ENCODE measurements at places on chromosomes 3 and 15. TPM values are rescaled to one million over a fixed set of nuclear protein-coding genes. Genes with fewer than 3 reads are reported as not detected.

The PRSS50 gene
- total RNA-seq: not detected

The ALG1L2 gene
- total RNA-seq: not detected

DNA sequence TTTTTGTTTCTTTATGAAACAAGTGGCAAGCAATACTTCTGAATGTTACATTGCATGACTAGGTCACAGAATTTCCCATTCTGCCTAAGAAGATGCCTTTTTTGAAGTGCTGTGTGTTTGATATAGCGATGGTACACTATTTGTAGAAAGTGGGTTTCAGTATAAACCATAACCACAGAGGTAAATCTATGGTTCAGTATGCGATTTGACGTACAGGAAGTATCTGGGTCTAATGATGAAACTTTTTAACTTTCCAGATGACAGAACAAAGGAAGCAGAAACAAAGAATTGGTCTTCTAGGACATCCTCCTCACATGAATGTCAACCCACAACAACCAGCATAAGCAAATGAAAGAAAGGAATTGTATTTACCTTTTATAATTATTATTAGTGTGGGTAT, 133.4 kb upstream of the BHLHE40 start:
- no peak for DNase-seq
- no peaks in the 10 kb centered on the region for H3K36me3 ChIP-seq
- H3K27ac ChIP-seq: no peak overlapping the region
- no peaks in the 10 kb centered on the region for H3K4me1 ChIP-seq
- H3K4me3 ChIP-seq: no peak overlapping the region
- H3K27me3 ChIP-seq: no peaks in the 10 kb centered on the region

DNA sequence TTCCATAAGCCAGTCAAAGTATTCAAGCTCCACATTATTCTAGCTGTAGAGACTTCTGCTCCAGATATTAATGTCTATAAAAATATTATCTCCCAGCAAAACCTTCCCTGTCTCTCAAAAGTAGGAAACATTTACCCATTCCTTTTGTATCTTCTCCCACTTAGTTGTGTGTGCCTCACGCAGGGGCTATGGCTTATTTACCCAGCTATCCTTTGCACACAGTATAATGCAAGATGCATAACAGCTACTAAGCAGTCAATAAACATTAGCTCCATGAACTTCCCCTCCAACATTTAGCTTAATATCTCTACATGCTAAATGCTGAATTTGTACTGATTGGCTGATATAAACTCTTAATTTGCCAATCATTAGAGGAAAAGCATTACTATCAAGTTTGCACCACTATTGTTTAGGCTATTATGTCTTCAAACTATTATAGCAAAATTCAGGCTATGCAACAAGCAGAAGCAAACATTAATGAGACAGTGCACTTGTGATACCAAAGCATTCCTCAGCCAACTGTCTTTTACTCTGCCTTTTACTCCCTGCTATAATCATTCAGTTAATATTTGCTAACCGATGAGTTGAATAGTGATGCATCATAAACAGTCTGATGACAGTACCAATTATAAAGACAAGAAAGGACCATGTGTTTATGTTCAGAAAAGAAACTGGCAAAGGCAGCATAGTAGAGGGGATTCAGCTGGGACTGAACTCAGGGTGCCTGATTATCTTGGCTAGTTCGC, 81.2 kb downstream of the PLCH1 start:
- H3K27ac ChIP-seq: no peak overlapping the region
- H3K36me3 ChIP-seq: no peaks in the 10 kb centered on the region
- H3K4me3 ChIP-seq: no peak overlapping the region
- H3K27me3 ChIP-seq: no peaks in the 10 kb centered on the region
- peak; percentile 38 for DNase-seq

DNA sequence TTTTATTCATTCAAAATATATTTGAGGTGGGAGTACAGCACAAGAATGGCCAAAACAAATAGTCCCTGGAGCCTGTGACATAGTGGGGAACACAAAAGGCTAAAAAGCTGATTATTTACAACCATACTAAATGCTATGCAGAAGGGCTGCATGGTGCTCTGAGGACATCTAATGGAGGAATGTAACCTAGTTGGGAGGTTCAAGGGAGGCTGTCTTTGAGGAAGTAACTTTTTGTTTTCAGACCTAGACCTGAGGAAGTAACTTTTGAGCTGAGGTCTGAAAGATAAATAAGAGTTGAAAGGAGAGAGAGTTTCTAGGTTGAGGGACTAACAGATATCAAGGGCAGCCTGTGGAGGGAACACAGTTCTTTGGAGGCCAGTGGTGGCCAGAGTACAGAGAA, 34.8 kb upstream of the RASA2 start:
- H3K4me1 ChIP-seq: peaks cover 20% of the 10 kb centered on the region
- no peaks in the 10 kb centered on the region for H3K27me3 ChIP-seq
- H3K36me3 ChIP-seq: no peaks in the 10 kb centered on the region

GRCh38 chr3:127578168-127578567, 12.4 kb downstream of the TPRA1 start:
- no peaks in the 10 kb centered on the region for H3K4me1 ChIP-seq
- no peak overlapping the region for H3K27ac ChIP-seq
- H3K4me3 ChIP-seq: no peak overlapping the region
- no peaks in the 10 kb centered on the region for H3K27me3 ChIP-seq
- H3K36me3 ChIP-seq: peaks cover 8% of the 10 kb centered on the region

DNA sequence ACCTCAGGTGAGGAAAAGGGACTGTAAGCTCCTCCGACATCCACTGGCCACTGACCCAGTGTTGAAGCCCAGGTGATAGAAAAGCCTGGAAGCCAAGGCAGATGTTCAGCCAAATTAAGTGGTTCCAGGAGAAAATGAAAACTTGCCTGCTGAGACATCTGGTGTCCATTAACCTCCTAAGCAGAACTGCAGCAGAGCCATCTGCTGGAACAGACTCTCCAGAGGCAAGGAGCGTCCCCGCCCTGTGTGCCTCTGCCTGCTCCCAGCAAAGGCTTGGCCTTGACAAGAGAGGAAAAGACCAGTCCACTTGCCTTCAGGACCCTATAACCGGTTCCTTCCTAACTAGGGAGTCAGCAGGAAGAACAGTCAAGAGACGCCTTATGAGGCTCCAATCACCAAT, 48.2 kb downstream of the SRGAP3 start:
- H3K4me3 ChIP-seq: no peak overlapping the region
- H3K4me1 ChIP-seq: no peaks in the 10 kb centered on the region
- H3K36me3 ChIP-seq: no peaks in the 10 kb centered on the region
- no peak overlapping the region for H3K27ac ChIP-seq
- DNase-seq: no peak

DNA sequence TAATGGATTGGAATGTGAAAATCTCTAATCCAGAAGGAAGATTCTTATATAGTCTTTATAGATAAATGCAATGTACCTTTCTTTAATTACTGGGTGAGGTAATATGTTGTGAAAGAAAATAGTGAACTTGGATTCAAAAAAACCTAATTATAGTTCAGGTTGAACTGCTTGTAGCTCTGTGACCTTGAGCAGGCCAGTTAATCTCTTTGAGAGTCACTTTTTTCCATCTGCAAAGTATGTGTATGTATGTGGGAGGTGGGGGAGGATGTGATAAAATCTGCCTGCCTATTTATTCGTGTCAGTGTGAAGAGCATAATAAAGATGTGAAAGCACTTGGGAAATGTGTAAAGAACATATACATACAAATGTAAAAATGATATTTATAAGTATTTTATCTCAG, 34.4 kb downstream of the GLCE start:
- no peak for DNase-seq
- H3K36me3 ChIP-seq: no peaks in the 10 kb centered on the region
- H3K27ac ChIP-seq: no peak overlapping the region
- H3K4me3 ChIP-seq: no peak overlapping the region

GRCh38 chr3:125431912-125432790, 57.0 kb upstream of the ZNF148 start:
- H3K4me1 ChIP-seq: peaks cover 26% of the 10 kb centered on the region
- H3K36me3 ChIP-seq: no peaks in the 10 kb centered on the region
- H3K27ac ChIP-seq: peak overlapping the region; percentile 14
- H3K27me3 ChIP-seq: no peaks in the 10 kb centered on the region
- H3K4me3 ChIP-seq: no peak overlapping the region

DNA sequence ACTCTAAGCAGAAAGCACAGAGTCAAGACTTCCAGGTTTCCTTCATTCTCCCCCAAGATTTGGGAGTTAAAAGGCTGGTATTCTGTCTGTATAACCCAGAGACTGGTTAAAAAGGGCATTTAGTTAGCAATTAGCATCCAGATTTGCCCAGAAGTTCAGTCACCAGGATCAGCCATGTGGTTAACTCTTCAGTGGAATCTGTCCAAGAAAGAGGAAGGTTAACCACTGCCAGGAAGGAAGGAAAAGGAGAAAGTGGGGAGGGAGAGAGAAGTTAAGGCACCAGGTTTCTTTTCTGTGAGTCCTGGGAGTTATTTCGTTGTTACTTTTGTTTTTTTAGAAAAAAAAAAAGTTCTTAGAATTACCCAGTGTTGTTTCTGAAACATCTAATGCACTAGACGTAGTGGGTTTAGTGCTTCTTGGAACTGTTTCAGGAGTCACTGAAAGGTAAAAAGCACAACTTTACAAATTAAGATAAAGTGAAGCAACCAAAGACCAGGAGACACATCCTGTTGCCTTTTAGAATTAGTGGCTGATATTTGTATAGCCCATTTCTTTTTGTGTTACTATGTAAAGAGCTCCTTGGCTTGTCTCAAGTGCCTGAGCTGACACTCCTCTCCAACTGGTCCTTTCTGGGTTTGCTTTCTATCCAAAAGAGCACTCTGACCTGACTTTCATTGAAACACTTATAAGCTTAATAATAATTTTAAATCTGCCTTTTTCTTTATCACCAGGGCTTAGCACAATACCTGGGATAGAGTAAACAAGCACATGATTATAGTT, 128.6 kb downstream of the ABI3BP start:
- H3K4me3 ChIP-seq: no peak overlapping the region
- H3K27me3 ChIP-seq: no peaks in the 10 kb centered on the region
- peaks cover 21% of the 10 kb centered on the region for H3K4me1 ChIP-seq
- H3K36me3 ChIP-seq: no peaks in the 10 kb centered on the region

DNA sequence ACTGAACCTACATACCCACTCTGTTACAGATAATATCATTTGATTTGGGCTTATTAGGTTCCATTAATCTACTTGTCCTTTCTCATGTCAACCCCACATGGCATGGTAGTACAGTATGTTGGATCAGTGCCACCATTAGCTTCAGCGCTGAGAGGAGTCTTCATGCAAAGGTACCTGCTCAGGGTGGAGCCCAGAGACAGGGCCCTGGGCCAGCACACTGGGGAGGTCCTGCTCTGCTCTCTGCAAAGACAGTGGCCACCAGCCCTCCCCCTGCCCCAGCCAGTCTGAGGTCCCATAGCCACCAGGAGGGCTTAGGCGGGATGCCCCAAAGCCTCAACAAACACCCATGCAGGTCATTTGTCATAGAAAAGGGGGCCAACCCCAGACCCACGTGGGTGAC, 71.0 kb downstream of the ATP10A start:
- H3K27ac ChIP-seq: no peak overlapping the region
- no peaks in the 10 kb centered on the region for H3K4me1 ChIP-seq
- no peaks in the 10 kb centered on the region for H3K36me3 ChIP-seq
- H3K4me3 ChIP-seq: no peak overlapping the region

DNA sequence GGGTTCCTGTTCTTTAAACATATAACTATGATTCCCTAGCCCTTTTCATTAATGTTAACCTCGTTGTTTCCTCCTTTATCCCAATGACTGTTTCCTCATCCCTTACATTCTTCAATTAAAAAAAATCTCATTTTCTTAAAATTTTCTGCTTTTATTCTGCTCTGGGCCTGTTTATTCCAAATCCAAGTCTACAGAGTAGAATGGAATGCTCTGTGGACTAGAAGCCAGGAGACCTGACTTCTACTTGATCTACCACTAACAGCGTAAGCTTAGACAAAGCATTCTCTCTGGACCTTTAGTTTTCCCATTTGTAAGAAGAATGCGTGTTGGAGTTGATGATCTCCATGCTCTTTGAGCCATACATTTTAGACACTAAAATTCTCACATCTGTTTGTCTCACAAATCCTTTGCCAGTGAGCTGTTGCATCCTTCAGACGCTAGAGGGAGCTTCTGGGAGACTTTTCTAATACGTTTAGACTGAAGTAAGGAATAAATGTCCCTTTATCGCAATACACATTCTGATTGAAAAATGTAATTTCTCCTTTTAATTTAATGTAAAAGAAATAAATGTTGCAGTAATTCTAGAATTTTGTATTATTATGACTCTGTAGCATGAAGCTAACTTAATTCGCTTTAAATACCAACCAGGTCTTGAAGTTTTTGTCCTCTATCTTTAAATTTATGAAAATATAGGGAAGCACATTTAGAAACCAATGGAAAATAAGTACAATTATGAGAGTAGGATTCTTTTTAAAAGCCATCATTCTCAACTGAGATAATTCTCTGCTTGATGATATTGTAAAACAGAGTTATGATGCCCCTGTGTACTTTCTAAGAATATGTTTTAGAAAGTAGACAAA, 21.7 kb upstream of the GMNC start:
- no peaks in the 10 kb centered on the region for H3K4me1 ChIP-seq
- H3K27me3 ChIP-seq: no peaks in the 10 kb centered on the region
- no peak overlapping the region for H3K27ac ChIP-seq
- no peaks in the 10 kb centered on the region for H3K36me3 ChIP-seq
- DNase-seq: peak; percentile 88
- H3K4me3 ChIP-seq: peak overlapping the region; percentile 35

DNA sequence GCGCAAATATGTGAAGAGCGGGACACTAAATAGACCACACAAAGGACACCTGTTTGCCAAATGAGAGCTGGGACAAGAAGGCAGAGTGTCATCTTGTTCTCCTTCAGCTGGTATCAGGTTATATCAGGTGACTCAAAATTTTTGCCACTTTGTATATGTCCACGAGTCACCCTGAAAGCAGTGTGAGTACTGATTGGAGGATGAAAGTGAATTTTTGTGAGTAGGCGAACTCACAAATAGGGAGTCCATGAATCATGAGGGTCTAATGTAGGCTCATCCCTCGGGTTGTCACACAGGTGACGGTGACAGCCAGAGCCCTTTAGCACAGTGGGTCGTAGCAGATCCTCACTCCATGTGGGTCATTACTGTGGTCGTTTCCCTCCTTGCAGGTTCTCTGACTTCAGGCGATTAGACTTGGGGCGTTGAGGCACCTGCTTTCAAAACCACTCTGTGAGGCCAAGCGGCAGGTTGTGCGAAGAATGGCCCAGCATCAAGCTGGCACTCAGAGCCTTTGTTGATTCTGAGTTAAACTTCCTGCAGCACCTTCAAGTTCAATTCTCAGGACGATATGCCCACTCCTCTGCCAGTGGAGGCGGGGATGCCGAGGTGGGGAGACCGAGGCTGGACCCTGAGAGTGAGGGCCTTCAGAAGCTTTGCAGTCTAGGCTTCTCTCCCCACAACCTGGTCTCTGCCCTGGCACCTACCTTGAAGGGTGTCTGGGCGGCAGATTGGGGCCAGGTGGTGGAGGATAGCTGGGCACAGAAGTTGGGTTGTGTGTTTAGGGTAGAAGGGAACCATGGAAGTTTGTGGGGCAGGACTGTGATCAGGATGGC, 173.8 kb downstream of the SMAD6 start:
- H3K36me3 ChIP-seq: no peaks in the 10 kb centered on the region
- no peak overlapping the region for H3K27ac ChIP-seq
- H3K4me1 ChIP-seq: no peaks in the 10 kb centered on the region
- no peaks in the 10 kb centered on the region for H3K27me3 ChIP-seq
- no peak for DNase-seq
- H3K4me3 ChIP-seq: no peak overlapping the region

GRCh38 chr15:101237251-101237650, 14.6 kb downstream of the CHSY1 start:
- no peaks in the 10 kb centered on the region for H3K27me3 ChIP-seq
- no peak overlapping the region for H3K27ac ChIP-seq
- no peak overlapping the region for H3K4me3 ChIP-seq
- H3K4me1 ChIP-seq: no peaks in the 10 kb centered on the region
- no peak for DNase-seq

All from PC-3 (cell line).